ENCODE measurements at places on chromosomes 16 and 17.
A peak's percentile ranks its signal among the peaks of the same experiment; 100 is the strongest.

- DNase-seq, result no peak
Measured at GRCh38 chr16:1101133-1101532, 5.1 kb upstream of the C1QTNF8 start.

DNA sequence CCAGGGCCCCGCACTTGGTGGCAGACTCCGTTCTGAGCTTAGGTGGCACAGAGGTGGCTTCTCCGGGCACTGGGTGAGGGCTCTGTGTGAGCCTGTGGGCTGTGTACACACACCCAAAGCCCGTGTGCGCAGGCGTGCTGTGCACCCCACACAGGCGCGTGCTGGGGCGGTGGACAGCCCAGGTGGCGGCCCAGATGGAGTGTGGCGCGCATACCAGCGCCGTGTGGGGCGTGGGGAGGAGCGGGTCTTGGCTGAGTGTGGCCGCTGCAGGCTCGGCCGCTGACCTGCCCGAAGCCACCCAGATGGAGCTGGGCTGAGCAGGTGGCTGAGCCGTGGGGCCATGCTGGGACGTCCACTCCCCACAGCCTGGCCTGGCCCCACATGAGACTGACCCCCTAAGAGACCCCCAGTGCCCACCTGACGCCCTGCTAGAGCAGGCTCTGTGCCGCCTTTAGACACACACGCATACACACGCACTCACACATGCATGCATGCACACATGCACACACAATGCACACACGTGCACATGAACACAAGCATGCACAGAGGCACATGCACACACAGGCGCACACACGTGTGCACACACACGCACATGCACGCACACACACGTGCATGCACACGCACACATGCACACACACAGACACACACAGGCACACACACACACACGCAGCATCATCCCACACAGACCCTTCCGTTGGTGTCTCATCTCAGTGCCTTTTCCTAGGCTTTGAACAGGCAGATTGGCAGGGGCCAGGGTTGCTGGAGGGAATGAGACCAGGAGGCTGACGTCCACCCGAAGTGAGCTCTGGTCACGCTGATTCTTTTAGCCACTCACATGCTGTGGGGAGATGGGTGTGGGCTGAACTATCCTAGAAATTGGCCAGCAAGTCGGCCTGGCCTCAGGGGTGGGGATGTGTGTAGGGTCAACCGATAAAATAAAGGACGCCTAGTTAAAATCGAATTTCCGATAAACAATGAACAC, 2.1 kb downstream of the PRR35 start:
- no peak for DNase-seq

- DNase-seq, result no peak
Measured at GRCh38 chr17:81556863-81557262, 4.7 kb upstream of the FAAP100 start.

GRCh38 chr17:14303343-14304221, 2.7 kb downstream of the HS3ST3B1 start:
- DNase-seq, result no peak

DNA sequence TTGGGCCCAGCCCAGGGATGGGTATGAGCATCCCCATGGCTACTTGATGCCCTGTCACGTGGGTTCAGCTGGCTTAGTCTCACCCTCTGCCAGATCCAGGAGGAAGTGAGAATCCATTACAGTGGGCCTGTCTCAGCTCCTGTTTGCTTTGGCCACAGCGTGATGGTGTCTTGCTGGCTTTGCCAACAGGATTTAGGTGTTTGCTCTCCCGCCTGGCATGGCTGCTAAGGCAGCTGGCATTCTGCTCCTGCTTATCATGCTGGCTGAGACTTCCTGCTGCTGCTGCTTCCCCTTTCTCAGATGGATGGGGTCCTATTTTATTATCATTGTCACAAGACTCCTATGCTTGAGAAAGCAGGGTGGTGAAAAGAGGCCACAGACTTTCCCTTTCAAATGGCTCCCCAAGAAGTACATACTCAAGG, 28.3 kb upstream of the HOXB13 start:
- no peak for DNase-seq

- no peak for DNase-seq
Measured at GRCh38 chr16:69469807-69470561, 45.6 kb downstream of the CYB5B start.

DNA sequence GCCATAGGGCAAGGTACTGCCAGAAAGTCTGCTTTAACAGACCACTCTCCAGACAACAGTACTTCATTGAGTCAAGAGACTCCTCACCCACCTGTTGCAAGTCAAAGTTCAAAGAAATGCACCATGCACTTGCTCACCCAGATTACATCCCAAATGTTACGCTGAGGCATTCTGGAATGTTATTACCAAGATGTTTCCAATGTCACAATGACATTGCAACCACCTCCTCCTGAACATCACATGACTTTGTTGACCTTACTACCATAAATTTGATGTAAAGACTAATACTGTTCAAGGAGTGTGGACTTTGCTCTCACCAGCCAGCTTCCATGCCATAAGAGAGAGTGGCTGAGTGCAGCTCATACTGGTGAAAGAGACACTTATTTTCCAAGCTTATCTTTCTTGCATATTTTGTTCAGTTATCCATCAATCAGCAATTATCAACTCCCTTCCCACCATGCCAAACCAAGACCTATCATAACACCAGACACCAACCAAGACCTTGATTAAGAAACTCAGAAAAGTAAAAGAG, 58.5 kb upstream of the BCAR1 start:
- DNase-seq, result no peak

GRCh38 chr17:62343764-62344270, 36.5 kb upstream of the EFCAB3 start:
- no peak for DNase-seq

DNA sequence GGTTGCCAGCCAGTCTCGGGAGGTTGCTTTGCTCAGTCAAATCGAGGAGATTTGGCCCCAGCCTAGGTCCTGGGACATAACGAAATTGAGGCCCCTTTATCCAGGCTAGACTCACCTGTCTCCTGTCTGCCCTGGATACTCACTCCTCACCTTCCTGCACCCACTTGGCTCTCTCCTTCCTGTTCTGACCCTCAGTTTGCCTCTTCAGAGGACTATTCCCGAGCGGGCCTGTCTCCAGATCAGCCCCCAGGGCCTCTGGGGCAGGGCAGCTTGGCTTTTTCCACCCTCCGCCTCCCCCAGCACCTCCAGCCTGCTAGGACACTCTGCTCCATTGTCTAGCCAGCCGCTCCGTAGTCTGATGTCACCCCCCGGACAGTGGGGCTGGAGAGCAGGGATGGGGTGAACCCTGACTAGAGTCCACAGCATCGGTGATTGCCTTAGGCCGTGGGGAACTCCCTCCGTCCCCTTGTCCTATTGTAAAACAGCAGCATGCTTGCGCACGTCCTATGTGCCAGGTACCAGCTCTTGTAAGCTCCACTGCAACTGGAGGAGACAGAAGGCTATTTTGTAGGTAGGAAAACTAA, 8.8 kb downstream of the WFIKKN2 start:
- no peak for DNase-seq

DNA sequence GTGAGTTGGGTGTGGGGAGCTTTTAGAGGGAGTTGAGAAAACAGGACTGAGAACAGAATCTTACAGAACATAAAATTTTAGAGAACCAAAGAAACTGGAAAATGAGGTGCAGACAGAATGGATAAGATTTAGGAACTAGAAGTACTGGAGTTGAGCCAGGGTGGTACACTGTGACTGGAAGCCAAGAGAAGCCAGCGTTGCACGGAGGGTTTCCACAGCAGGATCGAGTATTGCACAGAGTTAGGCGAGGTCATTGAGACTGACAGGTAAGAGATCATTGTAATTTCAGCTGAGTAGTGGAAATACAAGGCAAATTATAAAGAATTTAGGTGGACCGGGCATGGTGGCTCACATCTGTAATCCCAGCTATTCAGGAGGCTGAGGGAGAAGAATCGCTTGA, 6.6 kb downstream of the GSDMA start:
- no peak for DNase-seq

- no peak for DNase-seq
Measured at GRCh38 chr17:17732892-17733670, 51.8 kb downstream of the RAI1 start.

DNA sequence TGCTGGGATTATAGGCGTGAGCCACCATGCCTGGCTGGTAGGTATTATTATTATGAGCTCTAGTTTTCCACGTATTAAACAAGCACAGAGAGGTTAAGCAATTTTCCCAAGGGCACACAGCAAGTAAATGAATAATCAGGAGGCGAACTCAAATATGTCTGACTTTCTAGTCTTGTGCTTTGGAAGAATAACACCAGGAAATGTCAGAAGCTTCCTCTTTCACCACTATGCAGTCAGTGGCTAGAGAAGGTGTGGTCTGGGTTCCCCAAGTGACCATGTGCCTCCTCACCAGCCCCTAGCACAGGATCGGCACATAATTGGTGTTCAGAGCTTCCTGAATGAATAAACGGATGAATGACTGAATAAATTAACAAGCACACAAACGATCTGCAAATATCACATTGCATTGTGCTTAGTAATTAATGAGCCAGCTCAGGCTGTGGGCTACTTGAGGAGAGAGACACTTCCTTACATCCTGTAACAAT, 21.6 kb upstream of the SCNN1B start:
- DNase-seq, result no peak

DNA sequence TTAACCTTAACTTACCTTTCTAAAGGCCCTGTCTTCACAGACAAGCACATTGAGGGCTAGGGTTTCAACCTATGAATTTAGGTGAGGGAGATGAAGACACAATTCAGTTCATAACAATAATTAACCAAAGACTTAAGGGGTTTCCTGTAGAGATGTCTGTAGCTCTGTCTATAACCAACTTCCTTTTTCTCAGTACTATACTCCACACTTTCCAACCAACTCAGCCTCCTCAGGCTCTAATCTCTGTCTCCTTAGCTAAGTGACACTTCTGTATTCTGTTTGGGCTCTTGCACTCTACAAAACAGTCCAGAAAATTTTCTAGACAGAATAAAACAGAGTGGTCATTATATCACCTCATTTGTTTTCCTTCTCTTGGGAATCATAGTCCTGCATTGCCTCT, 25.8 kb downstream of the CAPNS2 start:
- DNase-seq, result no peak

DNA sequence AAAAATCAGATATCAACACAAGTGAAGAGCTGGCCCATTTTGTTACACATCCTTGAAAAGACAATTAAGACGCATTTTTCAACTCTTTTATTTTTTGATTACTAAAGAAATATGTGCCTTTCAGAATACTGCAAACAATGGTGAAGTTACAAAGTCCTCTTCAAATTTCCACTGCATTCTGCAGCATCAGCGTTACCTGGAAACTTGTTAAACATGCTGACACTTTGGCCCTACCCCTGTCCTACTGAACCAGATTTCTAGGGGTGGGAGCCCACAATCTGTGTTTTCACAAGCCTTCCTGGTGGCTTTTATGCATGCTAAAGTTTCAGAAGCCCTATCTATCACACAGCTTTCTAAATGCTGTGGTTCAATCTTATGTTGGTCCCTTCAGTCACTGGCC, 4.5 kb upstream of the CCL14 start:
- no peak for DNase-seq

GRCh38 chr17:14506364-14506763, 205.5 kb downstream of the HS3ST3B1 start:
- no peak for DNase-seq

- peak; percentile 45 for DNase-seq
Measured at GRCh38 chr17:52148969-52149351, 9.6 kb downstream of the CA10 start.

DNA sequence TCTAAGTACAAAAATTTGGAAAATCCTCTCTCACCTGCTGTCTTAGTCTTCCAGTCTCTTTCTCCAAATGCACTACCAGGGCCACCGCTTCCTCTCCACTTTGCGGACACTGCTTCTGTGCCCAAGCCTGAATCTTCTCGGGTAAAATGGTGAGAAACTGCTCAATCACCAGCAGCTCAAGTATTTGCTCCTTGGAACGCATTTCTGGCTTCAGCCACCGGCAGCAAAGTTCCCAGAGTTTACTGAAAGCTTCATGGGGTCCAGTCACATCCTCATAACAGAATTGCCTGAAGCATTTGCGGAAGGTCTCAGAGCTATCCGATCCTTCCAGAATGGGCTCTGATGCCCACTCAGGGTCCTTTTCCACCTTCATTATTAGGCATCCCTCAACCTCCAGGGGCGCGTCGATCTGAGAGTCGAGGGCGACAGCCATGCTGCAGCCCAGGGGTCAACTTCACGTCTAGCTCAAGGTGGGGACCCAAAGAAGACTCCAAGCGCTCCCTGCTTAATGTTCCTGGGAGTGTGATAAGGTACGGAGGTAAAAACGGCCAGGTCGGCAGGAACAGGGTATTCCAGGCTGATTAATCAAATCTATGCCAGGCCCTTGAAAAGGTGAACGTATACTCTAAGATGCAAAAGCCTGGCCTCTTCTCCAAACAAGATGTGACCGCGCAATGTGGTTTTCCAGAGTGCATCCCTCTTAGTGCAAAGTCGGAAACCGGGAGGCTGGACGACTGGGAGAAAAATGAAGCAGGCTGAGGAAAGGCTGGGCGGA, 763 bp downstream of the ZKSCAN2 start:
- no peak for DNase-seq
